ENCODE measurements at places on chromosomes 1 and 21.

DNA sequence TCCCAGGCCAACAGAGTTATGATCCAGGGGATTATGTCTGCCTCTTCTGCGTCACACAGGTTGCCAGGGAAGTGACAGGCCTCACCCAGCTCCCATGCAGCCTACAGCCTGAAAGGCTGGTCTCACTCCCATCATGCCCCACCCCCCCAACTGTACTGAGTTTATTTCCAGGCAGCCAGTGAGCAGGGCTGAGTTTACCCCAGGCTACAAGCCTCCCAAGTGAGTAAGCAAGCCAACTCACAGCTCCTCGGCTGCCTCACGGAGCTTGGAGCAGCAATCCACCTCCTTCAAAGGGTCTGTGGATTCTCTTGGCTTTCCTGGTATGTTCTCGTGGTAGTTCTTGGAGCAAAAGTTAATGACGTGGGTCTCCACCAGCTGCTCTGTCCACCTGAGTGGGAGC, 1147.6 kb upstream of the ADGRL4 start:
- DNase-seq, result no peak

GRCh38 chr1:22208973-22209378, 66.1 kb upstream of the WNT4 start:
- no peak for DNase-seq

DNA sequence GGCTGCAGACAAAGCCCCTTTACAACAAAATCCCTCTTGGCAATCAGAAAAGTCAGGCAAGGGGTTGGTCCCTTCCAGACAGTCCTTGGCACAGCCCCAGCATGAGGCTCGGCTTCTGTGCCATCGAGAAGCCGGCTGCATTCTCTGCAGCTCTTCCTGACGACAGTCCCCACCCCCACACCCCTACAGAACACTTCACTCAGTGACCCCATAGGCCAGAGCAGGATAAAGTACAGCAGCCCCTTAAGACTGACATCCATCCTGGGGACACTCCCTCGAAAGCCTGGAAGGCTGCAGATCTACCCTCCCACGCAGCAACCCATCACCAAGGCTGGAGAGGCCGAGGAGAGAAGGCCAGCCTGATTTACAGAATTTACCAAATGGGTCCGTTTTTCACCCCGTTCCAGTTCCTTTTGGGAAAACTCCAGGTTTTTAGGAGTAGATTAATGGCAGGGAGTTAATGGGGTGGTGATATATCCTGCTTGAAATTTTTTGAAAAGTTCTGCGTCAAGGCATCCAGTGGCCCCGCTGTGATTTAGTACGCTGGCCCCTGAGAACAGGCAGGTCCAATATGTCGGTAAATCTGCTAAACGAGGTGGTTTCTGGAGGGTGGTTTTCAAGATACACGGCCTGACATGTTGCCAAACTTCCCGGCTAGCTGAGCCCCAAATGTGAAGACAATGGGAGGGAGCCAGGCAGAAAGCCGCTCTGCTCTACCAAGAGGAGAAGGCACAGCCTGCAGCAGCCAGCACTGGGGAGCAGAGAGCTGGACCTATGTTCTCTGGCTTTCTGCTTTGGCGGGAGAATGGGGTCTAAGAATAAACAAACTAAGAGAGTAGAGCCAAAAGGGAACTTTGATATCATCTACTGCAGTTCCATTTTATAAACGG, 81.7 kb downstream of the SSBP3 start:
- DNase-seq, result peak; percentile 14

DNA sequence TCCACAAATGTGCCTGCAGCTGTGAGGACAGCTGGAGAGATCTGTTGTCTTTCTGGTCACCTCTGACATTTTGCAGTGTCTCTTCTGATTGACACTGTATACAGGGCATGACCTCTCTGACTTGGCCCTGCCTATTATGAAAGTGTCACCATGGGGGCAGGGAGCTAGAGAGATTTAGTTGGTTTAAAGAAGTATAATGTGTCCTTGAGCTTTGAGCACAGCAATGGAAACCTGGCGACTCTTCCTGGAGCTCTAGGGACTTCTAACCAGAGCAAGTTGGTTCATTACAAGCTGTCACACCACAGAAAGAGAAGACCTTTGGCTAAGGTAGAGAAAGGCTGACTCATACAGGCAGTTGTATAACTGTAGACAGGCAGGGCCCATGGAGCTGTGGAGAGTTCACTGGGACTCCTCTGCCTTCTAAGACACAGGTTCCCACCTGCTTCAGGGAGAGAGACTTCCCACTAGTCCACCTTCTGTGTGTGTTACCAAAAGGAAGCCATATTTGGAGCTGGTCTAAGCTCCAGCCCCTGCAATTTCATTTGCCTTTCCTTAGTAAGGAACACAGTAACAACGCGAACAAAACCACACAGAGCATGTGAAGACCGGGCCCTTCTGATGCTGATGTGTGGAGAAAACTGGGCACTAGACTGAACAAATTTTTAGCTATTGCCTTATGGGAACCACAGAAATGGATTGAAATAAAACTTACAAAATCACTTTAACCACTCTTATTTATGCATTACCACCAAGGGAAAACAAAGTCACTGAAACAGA, 90.5 kb upstream of the ADAR start:
- DNase-seq, result no peak

DNA sequence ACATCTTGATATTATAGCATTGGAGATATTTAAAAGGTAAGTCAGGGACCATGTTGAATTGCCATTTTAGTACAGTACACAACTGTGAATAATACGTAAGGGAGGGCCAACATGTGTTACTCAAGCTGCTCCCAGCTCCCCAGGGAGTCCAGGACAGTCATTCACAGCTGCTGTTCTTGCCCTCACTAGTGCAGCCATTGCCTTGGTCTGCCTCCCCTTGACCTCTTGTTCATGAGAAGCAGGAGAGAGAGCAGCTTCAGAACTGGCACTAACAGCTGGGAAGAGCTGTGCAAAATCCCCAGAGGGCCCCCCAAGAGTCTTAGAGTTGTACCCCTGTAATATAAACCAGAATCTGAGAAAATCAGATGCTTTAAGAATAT, 16.4 kb downstream of the TCEANC2 start:
- DNase-seq, result peak; percentile 92

DNA sequence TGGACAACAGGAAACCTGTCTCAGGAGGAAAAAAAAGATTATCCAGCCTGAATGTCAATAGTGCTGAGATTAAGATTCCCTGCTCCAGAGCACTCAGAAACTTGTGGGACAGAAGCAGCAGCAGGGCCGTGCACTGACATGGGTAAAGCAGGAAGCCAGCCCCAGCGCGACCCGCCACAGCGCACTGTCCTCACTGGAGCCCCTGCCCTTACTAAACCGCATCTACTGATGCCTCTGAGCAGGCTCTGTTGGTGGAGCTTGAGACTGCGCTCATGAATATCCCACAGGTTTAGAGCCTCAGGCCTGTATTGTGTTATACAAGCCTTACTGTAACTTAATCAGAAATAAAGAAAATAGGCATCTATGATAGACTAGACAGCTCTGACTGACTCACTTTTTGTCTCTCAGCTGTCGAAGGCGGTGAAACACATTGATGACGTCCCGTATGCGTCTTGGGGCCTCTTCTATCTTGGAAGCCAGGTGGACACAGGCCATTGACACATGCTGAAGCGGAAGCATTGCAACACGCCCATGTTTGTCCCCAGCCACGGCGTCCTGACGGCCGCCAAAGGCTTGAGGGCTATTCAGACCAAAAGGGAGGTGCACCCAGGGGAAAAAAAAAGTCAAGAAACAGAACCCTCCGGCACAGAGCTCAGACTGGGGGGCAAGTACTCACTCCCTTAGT, 1.2 kb downstream of the CCNL2 start:
- DNase-seq, result no peak

GRCh38 chr1:51534447-51534846, 15.4 kb upstream of the EPS15 start:
- no peak for DNase-seq

GRCh38 chr1:207346513-207346912, 25.0 kb downstream of the CD55 start:
- no peak for DNase-seq
